Amniotic stem cell (primary cell): ENCODE measurements at places on chromosomes 7 and 10.

- DNase-seq = no peak
Observed at GRCh38 chr10:78656417-78657162, 412.2 kb upstream of the ZMIZ1 start.

DNA sequence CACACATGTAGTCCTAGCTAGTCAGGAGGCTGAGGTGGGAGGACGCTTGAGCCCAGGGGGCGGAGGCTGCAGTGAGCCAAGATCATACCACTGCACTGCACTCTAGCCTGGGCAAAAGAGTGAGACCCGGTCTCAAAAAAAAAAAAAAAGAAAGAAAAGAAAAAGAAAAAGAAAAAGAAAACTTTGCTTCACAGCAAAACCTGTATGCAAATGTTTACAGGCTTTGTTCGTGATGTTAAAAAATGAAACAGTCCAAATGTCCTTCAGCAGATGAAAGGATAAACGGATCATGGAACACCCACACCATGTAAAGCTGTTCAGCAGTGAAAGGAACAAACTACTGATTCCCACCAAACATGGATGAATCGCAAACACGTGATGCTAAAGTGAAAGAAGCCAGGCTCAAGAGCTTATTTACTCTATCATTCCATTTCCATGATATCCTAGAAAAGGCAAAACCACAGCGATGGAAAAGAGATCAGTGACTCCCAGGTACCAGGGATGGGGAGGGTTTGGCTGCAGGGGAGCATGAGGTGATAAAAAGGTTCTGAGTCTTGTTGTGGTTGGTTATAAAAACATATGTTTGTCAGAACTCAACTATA is 15.1 kb downstream of the LRRC20 start:
- no peak for DNase-seq

GRCh38 chr7:95933618-95934017 is 161.3 kb downstream of the DYNC1I1 start:
- no peak for DNase-seq

- peak; percentile 48 for DNase-seq
Observed at GRCh38 chr10:59536167-59537014, 173.3 kb downstream of the SLC16A9 start.

GRCh38 chr7:78363866-78364265 is 565.3 kb downstream of the PHTF2 start:
- DNase-seq = no peak

GRCh38 chr7:75584354-75584753 is 92.2 kb downstream of the SPDYE5 start:
- DNase-seq = no peak

GRCh38 chr10:109880886-109881768 is 42.2 kb downstream of the XPNPEP1 start:
- no peak for DNase-seq

DNA sequence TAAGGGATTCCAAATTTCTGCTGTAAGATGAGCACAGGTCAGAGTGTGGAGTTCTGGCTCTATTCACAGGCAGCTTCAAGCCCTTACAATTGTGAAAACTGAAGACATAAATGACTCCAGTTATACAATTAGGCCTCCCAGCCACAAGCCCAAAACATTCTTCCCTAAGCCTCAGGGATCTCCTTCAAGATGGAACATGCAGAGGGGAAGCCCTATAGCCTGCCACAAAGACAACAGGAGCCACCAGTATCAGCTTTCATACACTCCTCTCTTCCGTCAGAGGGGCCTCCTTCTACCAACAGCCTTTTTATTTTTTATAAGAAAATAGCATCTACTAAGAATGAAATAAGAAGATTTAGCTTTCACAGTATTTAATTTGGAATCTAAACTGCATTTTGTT is 46.5 kb downstream of the DLD start:
- DNase-seq = no peak

DNA sequence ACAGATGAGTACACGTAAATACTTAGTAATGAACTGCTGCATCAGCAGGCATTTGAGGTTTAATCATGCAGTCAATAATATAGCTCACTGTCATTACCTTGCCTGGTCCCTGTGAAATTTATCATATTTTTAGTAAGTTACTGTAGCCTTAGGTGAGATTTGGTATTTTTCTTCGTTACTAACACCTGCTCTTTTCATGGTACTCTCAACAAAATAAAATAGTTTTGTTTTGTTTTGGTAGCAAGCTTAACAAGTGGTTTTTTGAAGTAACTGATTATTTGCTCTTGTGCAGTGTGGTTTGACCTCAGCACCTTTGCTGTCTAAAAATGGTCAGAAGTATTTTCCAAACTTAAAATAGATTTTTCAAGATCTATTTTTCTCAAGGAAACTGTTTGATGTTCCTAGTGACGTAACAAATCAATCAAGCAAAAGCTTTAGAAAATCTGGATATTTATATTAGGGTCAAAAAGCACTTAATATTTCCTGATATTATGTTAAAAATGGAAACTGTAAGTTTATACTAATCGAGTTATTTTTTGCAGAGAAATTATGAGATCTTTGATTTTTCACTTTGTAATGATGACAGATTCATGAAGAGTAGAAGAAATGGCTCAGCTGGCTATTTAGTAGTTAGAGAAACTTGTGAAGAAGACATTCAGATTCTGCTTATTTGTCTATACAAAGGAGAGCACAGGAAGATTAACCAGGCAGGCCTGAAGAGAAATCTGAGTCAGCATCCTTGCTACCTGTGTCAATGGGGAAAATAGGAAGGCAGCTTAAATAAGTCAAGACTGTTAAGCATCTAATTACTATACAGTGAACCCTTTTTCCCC is 21.0 kb upstream of the RPA3 start:
- DNase-seq = no peak

GRCh38 chr10:49200854-49201253 is 12.7 kb upstream of the TMEM273 start:
- DNase-seq = no peak

GRCh38 chr7:24821045-24821753 is 63.9 kb upstream of the GSDME start:
- peak; percentile 82 for DNase-seq

- no peak for DNase-seq
Observed at GRCh38 chr7:101108330-101108857, 18.5 kb upstream of the SERPINE1 start.

- DNase-seq = no peak
Observed at GRCh38 chr10:97454330-97455036, 8.5 kb downstream of the ZDHHC16 start.

DNA sequence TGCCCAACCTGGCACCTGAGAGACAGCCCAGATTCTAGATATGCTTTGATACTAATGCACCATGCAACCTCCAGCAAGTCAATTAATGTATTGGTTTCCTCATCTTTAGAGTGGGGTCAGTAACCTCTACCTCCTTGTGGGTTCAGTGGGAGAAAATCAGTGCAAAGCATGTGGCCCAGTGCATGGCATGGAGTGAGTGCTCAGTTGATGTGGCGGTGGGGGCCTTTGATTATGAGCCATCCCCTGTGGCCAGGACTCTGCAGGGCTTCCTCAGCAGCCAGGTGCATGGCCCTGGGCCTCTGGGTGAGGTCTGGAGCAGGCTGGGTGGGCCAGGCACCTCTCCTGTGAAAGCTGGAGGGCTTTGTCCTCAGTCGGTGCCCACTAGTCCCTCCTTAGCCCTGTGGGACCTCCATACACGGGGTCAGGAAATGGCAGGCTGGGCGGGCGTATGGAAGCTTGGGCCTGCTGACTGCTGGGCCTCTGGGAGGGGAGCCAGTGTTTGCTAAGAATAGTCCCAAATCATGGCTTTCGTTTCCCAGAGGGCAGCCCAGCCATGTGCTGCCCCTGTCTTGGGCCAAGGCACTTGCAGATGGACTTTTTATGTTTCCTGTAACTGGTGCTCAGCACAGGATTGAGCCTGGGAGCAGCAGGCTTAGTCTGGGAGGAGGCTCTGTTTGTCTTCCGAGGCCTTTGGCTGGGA is 3.4 kb downstream of the PALD1 start:
- DNase-seq = no peak

DNA sequence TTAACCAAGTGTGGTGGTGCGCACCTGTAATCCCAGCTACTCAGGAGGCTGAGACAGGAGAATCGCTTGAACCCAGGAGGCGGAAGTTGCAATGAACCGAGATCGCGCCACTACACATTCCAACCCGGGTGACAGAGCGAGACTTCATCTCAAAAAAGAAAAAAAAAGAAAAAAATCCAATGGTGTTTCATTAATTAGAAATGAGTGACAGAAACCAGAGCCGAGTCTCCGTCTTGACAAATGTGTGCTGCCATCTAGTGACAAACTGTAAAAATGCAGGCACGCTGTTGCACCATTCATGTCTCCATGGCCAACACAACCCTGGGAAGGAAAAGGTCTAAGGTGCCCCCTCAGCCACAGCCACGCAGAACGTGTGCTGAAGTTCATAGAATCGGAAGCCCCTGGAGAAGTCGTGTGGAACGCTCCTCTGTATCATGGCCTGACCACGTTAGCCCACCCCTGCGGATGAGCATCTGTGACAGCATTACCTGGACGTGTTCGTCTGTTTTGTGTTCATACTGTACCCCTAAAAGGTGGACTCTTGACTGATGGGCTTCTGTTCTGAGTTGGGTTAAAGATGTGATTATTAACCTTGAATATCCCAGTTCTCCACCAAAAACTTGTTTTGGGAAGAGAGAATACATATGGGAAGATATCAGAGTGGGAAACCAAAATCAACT is 94.9 kb downstream of the LYZL2 start:
- DNase-seq = peak; percentile 31

DNA sequence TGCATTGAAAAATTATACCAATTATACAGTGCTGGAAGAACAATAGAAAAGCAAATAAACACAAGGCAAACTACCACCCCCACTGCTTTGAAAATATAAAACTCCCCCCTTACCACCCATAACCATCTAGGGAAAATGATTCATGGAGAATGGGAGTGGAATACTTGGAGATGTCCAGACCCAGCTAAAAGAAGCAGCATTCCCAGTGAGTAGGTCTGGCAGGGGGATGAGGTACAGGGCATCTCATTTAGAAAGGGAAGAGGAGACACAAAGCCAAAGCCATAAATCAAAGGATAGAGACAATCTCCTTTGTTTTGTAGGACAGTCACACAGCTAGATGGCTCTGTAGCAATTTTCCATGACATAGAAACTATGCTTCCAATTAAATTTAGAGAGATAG is 36.0 kb upstream of the DGKI start:
- no peak for DNase-seq

- DNase-seq = no peak
Observed at GRCh38 chr7:43593010-43593409, 10.1 kb downstream of the STK17A start.

- DNase-seq = no peak
Observed at GRCh38 chr7:127791446-127792189, 139.6 kb downstream of the SND1 start.

- no peak for DNase-seq
Observed at GRCh38 chr7:106598663-106599342, 62.2 kb downstream of the CCDC71L start.
